ENCODE measurements at places on chromosomes 7 and 10.

- no peak for DNase-seq
These were observed 668.3 kb upstream of the FOXK1 start for GRCh38 chr7:4013793-4014192.

DNA sequence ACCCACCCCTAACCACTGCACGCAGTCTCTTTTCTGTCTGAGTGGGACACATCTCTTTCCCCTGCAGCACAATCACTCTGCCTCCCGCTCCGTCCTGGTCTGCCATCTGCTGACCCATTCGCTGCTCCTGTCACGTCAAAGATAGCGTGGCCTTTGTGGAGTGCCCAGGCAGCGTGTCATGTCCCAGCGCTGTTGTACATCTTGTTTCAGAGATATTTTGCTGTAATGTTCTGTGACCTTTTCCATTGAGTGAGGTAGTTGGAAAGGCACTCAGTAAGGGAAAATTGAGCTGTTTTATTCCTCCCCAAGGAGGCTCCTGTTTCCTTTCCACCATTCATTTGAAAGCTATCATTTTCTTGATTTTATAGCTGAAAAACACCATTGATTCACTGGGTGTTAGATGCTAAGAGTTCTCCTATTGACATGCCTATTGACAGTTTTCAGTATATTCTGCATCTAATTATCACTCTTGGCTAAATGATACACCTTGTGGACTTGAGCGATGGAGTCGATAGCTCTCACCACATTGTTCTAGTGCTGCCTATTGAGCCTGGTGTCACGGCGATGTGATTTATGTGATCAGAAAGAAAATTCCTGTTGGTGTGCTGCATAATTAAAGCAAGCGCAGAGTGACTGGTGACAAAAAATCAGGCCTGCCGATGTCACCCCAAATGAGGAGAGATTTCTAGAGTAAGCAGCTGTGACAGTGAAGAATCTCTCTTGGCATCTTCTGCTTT is 372.6 kb downstream of the LRMDA start:
- no peak for DNase-seq

GRCh38 chr7:118080947-118081346 is 103.0 kb upstream of the LSM8 start:
- DNase-seq, result no peak

DNA sequence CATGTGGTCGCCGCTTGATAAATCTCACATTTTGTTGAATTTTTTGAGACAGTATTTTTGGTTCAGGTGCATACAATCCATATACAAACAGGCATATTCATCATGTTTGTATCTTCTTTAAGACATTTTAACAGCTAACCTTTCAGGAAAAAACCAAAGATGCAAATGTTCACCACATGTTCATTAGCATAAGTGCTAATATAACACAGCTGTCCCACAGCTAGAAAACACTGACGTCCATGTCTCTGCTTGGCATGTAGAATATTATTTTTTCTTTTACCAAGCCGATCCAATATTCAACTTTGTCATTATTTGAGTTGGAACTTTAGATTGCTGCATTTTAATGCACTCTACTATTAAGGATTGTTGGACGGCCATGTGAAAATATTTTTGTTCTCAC is 31.2 kb downstream of the BMPER start:
- DNase-seq, result no peak

DNA sequence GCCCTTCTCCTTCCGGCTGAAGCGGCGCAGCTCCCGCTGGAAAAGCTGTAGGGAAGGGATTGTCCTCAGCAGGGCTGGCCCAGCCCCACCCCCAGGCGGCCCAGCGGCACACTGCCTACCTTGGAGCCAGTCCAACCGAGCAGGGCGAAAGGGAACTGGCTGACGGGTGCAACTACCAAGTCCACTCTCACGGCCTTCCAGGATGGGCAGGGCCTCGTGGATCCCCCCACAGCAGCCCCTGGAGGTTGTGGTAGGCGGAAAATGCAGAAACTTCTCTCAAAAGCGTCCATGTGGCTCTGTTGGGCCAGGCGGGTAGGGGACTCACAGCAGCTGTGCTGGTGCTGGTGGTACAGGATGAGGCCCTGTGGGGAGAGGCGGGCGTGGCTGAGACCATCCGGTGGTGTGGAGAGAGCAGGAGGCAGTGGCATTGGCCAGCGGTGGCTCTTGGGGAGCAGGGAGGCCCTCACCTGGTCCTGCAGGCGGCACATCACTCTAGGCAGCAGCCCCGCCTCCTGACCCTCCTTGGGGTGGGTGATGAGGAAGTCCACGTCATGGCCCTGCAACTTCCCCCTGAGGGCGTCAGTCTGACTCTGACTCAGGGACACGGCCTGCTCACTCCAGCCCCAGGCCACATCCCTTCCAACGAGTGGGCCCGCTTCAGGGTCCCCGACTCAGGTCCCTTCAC is 8.4 kb upstream of the PGAM2 start:
- peak; percentile 52 for DNase-seq

DNA sequence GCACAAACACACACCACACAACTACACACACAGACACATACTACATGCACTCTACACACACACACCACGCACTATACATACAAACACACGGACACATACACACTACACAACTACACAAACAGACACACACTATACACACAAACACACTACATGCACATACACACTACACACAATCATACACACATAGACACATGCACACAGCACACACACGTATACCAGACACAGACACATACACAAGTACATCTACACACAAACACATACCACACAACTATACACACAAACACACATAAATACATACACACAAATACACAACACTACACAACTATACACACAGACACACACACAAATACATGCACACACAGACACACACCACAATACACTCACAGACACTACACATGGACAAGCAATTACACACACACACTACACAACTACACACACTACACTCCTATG is 4.6 kb downstream of the GPR15LG start:
- no peak for DNase-seq

DNA sequence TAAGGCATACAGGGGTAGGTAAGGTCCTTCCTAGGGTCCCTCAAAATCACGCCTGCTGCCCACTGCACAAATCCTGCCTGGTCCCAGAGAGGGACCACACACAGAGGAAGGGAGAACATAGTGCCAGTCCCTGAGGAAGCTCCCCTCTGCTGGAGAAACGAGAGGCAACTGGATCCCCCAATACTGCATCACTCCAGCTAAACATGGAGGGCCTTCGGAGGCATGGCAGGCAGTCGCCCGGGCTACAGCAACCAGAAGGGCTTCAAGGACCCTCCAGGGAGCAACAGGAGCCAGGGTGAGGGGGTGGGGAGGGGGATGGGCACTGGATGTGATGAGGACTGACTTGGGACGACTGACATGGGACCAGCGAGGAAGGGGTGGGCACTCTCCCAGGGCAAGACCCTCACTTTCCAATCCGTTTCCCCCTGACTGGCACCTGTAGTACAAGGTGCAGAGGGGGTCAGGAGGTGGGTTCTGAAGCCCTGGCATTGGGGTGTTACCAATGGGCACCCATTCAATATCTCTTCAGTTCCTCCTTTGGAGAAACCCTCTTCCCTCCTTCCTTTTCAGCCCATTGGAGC is 21.7 kb downstream of the DDIT4 start:
- DNase-seq, result no peak

DNA sequence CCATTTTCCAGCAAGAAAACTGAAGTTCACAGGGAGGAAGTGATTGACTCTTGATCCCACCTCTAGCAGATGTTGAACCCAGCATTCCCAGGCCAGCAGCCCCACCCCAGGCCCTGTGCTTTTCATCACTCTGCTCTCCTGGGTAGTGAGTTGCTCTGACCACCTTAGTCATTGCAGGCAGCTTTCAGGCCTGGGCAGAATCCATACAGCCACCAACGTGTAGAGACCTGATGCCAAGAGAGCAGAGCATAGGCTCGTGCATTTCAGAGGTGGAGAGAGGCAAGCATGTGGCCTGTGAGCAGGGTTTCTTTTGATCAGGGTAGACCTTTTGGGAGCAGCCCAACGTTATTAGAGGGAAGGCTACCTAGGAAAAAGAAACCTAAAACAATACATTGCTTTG is 334.6 kb downstream of the PTEN start:
- no peak for DNase-seq

DNA sequence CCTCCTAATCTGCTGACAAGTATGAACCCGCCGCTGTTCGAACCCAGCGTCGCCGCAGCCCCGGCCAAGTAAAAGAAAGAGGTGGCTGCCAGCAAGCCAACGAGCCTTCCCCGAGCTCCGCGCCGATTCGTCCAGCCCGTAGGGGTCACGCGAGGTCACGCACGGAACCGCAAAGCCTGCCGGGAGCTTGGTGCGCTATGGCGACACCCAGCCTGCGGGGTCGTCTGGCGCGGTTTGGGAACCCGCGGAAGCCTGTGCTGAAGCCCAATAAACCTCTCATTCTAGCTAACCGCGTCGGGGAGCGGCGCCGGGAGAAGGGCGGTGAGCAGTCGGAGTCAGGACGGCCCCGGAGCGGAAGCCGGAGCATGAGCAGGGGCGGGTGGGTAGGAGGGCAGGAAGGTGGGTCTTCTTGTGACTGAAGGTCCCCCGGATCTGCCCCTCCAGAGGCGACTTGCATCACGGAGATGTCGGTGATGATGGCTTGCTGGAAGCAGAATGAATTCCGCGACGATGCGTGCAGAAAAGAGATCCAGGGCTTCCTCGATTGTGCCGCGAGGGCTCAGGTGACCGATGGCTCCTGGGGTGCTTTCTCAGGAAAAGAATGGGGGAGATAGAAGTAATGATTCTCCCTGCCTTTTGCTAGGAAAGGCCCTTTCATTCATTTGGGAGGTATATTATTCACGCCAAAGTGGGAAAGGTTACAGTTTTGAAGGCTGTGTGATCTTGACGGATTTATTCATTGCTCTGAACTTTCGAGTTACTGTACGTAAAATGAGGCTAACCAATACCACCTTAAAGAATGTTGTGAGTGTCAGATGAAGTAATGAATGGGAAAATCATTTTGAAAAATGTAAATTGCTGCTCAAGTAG is at the start of gene CHCHD1:
Gene CHCHD1 (plus strand): TSS at position 170 of the 870 bp plus-strand sequence. CDS start 28 bp downstream, at position 198.
- DNase-seq, result peak; percentile 93

DNA sequence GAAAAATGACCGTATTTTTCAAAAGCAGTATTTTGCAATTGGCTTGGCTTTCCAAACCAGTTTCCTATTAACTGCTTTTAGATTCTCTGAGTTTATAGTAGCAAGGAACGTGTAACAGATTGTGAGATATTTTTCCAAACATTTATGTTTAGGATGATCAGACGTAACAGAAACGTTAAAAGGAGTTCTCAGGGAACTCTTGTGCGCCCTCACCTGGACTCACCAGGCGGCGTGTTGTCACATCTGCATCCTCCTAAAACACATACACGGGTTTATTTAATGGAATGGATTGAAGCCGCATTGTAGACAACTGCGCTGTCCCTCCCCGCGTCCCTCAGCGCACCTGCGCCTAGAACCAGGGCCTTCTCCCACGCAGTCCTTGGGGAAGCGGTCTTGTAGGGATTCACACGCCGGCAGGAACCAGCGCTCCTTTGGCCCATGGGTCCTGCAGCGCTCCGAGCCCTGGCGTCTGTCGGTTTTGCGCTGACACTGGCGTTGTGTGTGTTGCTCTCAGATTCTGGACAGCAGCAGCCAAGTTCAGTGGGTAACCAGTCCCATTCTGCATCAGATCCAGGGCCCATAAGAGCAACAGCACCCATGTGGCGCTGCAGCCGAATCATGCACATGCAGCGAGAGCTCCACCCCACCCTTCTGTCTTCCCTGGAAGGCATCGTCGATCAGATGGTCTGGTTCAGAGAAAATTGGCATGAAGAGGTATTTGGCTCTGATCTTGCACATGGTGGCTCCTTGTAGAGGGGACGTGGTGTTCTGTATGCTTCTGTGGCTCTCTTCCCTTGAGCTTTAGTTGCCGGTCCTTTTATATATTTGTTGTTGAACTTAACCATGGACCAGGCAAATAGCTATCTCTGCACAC is 114.9 kb downstream of the TRRAP start:
- no peak for DNase-seq

- DNase-seq, result peak; percentile 90
These were observed 385 bp downstream of the SHLD2 start for GRCh38 chr10:87095236-87095945.

DNA sequence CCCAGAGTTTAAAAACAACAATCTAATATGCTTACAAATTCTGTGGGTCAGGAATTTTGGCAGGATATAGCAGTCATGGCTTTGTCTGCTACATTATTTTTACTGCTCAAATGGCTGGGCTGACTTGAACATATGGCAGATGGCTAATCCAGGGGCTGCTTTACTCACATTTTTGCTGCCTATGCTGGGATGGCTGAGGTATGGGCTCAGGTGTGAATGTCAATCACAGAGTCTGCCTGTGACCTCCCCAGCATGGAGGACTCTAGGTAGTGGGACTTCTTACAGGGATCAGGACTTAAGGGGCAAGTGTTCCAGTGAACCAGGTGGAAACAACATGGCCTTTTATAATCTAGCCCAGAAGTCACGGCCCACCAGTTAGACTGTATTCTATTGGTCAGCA is 4.4 kb upstream of the FKBP9 start:
- no peak for DNase-seq

DNA sequence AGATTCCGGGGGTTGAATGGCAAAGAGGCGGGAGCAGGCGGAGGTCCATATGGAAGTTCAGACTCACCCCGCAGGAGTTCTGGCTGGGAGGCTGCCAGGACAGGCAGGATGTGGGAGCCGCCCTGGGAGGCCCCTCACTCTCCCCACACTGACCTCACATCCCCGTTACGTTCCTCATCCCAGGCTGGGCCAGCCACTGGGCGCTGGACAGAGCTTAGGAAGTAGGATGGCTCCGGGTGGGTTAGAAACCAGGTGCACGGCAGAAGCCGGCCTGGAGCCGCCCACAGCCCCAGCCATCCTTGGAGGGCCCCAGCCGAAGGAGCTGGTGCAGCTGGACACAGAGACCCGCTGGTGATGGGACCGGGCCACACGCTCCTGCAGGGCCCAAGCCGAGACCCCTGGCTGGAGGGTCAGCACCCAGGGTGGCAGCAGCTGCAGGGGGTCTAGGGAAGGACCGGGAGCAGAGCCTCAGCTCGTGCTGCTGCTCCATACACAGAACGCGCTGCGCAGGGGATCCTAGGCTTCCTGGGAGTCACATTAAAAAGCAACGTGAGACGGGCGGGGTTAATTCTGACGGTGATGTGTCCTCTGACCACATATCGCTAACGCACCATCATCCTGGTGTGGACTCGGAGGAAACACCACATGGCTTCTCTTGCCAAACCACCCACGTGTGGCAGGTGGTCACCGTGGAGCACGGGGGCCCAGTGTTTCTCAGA is 98.6 kb upstream of the DIP2C start:
- DNase-seq, result no peak

Data from nucleus accumbens (tissue), 56 donors.